ENCODE measurements at places on chromosomes 11 and 22.

- DNase-seq: no peak
These were observed at the start of gene MPZL2 for GRCh38 chr11:118263695-118264568. Gene MPZL2 (minus strand): TSS chr11:118264297. CDS start chr11:118264153, 144 bp downstream.

DNA sequence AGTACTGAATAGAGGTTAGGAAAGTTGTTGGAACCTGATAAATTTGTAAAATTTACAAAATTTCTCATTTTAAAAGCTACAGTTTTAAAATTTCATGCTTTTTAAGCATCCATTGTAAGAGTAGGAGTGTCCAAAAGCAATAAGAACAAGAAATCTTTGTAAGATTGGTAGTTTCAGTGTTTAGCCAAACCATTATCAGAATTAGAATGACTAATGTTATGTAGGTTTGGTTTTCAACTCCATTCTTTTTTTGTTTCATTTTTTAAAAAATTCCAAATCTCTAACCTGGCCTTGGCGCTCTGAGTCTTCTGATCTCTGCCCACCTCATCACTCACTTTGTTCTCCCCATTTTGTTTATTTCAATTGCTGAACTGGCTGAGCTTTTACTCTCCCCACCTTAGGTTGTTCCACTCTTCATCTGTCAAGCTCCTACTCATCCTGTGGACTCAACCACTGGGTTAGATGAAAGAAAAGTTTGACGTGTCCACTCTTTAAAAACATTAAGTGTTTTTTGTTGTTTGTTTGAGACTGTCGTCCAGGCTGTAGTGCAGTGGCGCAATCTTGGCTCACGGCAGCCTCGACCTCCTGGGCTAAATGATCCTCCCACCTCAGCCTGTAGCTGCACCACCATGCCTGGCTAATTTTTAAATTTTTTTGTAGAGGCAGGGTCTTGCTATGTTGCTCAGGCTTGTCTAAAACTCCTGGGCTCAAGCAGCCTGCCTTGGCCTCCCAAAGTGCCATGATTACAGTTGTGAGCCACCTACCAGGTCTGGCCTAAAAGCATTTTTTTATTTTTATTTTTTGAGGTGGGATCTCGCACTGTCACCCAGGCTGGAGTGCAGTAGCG lies 14.0 kb downstream of the EP300 start:
- DNase-seq: no peak

DNA sequence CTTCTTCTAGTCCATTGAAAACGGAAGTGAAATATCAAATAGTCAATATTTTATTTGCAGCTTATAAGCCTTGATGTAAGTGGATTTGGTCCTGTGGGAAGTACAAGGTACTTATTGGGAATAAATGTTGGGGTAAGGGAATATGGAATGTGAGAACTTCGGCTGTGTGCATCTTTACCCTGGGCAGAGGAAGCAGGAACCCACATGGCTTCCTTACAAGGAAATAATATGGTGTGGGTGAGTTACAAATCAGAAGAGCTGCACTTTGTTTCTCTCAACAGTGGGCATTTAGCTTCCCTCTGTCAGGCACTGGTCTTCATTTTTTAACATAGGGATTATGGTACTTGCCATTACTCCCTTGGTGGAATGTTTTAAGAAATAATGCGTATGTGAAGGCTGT lies 77.9 kb downstream of the SCN3B start:
- no peak for DNase-seq

GRCh38 chr22:50530580-50530876 lies 716 bp upstream of the TYMP start:
- DNase-seq: no peak

GRCh38 chr22:20083157-20083890 lies 3.3 kb downstream of the DGCR8 start:
- no peak for DNase-seq

- no peak for DNase-seq
These were observed 12.5 kb downstream of the POU2AF2 start for GRCh38 chr11:111258046-111258445.

DNA sequence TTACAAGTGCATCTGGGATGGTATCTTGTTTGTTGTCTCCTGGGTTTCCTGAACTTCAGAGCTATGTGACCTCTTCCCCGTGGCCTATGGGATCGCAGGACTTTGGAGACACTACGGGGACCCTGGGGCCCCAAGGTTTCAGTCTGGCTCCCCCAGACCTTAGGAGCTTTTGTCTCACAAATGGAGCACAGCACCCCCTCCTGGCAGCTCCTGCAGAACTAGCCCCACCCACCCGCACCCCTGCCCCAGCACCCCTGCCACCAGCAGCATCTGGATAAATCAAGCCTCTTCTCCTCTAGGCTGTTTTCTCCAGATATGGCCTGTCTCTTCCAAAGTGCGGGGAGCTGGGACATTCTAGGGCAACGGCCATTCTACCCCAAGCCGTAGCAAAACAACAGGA lies 10.4 kb downstream of the RCOR2 start:
- no peak for DNase-seq

- DNase-seq: no peak
These were observed 1.4 kb downstream of the FBXO3 start for GRCh38 chr11:33772870-33773269.

- no peak for DNase-seq
These were observed 73.0 kb upstream of the PHF21B start for GRCh38 chr22:45082795-45083194.

DNA sequence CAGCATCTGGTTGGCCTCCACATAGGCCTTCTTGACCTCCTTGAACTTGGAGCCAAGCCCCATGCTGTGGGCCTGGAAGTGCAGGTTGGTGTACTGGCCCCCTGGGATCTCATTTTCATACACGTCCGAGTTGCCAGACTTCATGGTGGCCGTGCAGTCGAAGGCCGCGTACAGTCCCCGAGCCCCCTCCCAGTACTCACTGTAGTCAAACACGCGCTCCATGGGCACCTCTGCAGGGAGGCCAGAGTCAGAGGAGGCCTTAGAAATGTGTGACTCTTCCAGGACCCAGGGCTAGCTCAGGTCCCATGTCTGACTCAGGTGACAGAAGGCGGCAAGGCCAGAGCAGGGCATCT lies 6.7 kb upstream of the LRFN4 start:
- DNase-seq: no peak

GRCh38 chr11:8034106-8034585 lies 46.9 kb upstream of the TUB start:
- no peak for DNase-seq

- no peak for DNase-seq
These were observed 13.7 kb downstream of the PDHX start for GRCh38 chr11:34929794-34930763.

GRCh38 chr11:123740787-123741158 lies 687 bp downstream of the ZNF202 start:
- DNase-seq: no peak

GRCh38 chr11:120904116-120904515 lies 119.8 kb upstream of the TBCEL start:
- DNase-seq: no peak

DNA sequence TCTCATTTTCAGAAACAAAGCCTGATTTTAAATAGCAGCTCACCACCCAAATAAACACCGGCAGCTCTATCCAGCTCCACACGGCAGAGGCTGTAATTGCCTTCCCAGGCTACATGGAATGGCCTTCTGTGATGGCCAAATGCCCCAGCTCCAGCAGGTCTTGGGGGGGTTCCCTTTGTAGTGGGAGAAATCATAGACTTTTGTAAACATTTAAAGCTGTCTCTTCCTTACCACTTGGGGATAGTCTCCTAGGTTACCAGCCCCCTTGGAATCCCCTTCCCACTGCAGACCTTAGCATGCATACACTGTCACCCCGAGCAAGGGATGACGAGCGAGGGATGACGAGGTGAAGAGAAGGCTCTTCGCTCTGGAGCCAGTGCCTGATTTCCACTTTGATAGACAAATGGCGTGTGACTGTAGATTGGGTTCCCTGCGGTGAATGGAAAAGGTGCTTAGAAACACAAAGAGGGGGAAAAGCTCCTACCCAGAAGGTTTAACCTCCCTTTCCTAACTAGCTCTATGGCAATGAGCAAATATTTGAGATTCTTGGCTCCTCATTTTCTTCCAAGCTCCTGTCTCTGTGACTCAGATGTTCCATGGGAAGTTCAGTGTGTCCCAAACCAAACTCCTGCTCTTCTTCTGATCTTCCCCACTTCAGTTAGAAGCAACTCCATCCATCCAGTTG lies 108.0 kb upstream of the CADM1 start:
- DNase-seq: no peak

- no peak for DNase-seq
These were observed 16.6 kb downstream of the APIP start for GRCh38 chr11:34899633-34900016.

DNA sequence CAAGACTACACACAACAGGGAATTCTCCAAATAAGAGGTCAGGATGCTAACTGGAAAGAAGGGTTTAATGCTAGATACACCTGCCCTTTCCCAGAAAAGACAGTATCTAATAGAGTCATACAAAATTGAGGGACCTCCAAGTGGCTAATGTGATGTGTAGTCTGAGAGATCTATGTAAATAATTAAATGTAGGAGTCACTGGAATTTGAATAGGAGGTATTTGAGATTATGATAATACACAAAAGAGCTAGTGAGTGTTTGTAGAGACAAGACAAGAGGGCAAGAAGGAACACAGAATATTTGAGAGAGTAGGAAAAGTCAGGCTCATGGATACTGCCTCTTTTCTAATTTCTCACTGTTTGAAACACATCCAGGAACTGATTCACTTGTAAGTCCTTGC lies 15.5 kb upstream of the INSC start:
- no peak for DNase-seq

DNA sequence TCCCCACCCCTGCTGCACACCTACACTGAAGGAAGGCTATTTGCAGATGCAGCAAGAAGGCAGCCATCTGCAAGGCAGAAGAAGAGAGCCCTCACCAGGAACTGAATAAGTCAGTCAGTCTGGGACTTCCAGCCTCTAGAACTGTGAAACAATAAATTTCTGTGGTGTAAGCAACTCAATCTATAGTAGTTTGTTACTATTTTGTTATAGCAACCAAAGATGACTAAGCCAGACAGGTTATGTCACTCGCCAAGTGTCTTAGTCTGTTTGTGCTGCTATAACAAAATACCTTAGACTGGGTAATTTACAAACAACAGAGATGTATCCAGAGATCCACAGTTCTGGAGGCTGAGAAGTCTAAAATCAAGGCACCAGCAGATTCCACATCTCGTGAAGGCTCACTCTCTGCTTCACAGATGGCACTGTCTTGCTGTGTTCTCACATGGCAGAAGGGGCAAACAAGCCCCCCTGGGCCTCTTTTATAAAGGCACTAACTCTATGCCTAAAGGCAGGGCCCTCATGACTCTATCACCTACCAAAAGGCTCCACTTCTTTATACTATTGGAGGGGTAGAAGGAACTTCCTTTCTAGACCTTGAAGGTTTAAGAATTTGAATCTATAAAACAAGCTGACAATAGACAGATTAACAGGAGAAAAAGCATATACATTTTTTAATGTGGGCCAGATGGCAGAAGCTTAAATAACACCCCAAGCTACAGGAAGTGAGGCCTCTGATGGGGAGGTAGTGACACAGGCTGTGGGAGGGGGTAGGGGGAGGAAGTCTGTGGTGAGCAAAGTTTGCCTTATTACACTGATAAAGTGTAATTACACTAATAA lies 12.3 kb downstream of the APOL6 start:
- DNase-seq: no peak

DNA sequence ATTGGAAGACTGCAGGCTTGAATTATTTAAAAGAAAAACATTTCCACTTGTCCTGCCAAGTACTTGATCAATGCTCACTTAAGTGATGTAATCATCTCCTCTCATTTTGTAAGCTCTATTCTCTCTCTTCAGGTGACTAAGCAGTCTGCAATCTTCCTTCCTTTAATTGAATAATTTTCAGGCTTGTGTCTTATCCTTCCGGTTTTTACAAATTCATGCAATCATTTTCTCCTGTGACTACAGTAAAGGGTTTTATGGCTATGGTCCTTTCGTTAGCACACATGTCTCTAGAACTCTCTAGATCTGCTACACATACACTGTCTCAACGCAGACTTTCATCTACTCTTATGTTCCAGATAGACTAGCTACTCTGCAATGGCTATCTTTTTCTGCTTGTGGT lies 12.6 kb upstream of the UPB1 start:
- peak; percentile 44 for DNase-seq

DNA sequence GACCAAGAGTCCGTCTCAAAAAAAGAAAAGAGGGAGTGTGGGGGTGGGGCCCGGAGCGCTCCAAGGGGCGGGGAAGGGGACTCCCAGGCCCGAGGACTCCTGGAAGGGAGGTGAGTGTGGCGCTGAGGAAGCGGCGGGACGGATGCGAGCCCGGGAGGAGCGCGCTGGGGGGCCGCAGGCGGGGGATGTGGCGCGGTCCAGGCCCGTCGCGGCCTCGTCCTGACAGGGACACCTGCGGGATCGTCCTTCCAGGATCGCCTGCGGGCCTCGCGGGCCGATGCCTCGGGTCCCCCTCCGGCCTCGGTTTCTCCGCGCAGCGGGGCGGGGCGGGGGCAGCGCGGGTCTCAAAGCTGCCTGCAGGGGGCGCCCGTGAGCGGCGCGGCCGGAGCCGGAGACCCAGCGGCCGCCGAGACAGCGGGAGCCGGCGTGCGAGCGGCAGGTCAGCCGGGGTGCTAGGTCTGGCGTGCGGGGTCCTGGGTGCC lies 3.8 kb upstream of the ADORA2A start:
- DNase-seq: no peak

- no peak for DNase-seq
These were observed 15.3 kb upstream of the ZC3H12C start for GRCh38 chr11:110077831-110078325.

DNA sequence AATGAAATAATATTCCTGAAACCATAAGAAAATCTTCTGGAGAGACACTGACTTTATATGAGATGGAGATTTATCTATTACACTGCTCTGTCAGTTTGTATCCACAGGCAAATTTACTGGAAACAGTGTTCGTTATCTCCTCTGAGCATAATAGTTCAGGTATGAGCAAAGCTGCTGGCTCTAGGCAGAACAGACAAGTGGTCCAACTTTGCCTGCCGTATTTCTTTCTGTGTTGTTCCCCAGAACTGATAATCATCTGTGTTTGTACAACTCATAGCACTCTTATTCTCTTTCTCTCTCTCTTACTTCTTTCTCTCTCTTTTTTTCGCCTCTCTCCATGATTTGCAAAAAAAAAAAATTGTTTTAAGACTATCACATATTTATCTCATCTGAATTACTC lies 623.8 kb upstream of the CHORDC1 start:
- no peak for DNase-seq

- DNase-seq: no peak
These were observed 600 bp upstream of the ESAM start for GRCh38 chr11:124762624-124763155.

DNA sequence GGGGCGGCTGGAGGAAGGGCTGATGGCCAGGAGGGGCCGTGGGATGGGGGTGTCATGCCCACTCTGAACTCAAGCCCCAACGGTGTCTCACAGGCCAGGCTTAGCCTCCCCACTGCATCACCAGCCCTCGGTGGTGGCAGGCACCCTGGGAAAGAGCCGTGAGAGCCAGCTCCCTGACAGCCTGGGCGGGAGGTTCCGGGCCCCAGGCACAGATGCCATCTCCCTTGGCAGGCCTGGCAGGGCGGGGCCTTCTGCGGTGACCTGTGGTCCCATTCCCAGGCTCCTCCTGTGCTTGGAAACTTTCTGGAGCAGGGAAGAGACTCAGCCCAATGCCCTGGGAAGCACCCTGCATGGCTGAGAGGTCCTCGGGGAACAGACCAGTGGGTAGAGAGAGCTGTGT lies 4.8 kb downstream of the PHLDA2 start:
- no peak for DNase-seq

- DNase-seq: no peak
These were observed 60.2 kb downstream of the USP35 start for GRCh38 chr11:78248903-78249302.

GRCh38 chr11:47387944-47388696 lies 9.8 kb upstream of the SPI1 start:
- DNase-seq: no peak

GRCh38 chr11:46718155-46719019 lies 626 bp upstream of the F2 start:
- DNase-seq: no peak
